ENCODE measurements at places on chromosomes 16 and 17. TPM values are rescaled to one million over a fixed set of nuclear protein-coding genes. Genes with fewer than 3 reads are reported as not detected.

Gene DPEP3
- total RNA-seq, result not detected

Gene ITGA3
- 13.4 TPM for total RNA-seq

Gene KRTAP2-1
- total RNA-seq, result not detected

Gene PTX4
- total RNA-seq, result not detected

Gene SLC12A3
- total RNA-seq, result not detected

Gene KRT33B
- total RNA-seq, result not detected

Gene SDR42E2
- not detected for total RNA-seq

DNA sequence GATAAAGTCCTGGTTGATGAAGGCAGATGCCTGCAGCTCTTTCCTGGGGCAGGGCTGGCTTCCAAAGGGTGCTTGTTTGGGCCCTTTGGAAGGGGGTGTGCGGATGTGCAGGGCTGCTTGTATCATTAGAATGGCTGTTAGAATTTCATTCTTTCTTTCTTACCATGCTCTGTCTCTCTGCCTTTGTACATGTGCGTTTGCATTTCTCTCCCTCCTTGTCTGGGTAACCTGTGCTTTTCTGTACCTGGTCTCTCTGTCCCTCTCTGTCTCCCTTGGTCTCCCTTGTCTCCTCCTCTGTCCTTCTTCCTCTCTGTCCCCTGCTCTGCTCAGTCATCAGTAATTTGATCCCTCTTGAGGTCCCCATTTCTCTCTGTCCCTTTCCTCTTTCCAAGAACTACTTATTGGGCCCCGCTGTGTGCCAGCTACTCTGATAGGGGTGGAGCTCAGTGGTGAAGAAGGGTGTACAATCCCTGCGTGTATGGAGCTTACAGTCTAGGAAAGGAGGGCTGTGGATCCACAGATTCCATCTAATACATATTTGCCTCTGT, 69.3 kb downstream of the PLCG2 start:
- no peak for DNase-seq

- DNase-seq, result no peak
These were observed 9.3 kb downstream of the NUBP1 start for GRCh38 chr16:10752843-10753523.

DNA sequence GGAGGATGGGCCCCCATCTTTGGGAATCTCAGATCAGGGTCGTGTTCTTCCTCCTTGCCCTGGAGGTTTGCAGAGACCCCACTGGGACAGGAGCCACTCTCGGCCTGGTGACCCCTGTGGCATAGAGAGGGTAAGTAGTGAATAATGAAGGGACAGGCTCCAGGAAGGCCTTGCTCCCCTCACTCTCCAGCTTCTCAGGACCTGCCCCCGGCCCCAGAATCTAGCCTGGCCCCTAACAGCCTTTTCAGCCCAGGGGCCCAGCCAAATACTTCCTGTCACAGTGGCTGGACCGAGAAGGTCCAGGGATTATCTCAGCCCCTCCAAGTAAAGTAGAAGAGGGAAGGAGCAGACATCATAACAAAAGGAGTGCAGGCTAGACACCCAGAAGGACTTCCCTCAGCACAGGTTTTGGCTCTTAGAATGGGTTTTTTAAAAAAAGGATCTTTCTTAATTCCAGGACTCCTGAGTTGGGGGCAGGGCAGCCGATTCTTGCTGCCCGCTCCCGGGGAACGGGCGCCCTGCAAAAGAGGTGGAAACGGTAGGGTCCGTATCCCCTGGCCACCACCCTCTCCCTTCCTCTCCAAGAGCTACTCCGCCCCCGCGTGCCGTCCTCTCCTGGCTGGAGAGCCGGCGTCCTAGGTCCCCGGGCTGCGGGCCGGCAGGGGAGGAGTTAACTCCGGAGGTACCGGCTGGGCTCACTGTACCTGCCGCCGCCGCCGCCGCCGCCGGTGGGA, 559 bp upstream of the NXPH3 start:
- DNase-seq, result no peak

DNA sequence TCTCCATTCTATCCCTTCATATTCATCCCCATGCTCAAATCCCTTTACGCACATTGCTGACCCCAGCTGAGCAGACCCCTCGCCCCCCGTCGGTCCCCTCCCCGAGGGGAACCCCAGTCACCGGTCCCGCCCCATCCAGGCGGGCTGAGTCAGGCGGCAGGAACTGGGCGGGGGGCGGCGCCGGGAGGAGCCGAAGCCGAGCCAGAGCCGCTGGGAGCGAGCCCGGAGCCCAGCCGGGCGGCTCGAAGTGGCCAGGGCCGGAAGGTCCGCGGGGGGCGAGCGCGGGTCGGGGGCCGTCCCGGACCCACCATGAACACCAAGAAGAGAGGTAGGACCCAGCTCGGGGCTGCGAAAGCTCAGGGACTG, 8.6 kb downstream of the RIPOR1 start:
- peak; percentile 61 for DNase-seq

DNA sequence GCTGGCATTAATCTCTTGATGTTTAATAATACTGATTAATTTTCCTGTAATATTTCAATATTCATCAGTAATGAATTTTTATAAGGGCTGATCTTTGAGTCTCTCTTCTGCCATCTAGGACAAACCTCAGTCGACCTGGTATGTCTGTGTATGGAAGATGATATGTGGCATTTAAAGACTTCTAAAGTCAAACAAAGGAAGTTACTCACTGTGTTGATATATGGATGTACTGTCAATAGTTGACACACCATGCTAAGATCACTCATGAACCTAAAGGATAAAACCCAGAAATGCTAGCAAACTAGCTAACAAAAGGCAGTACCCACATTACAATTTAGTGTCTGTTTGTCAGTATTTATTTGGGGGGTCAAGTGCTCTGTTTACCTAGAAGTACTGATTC, 380.7 kb upstream of the GOT2 start:
- DNase-seq, result no peak

GRCh38 chr17:75844530-75845057, 390 bp upstream of the UNC13D start:
- DNase-seq, result no peak
